ENCODE measurements at places on chromosomes 12 and 14. TPM values are rescaled to one million over a fixed set of nuclear protein-coding genes. Genes with fewer than 3 reads are reported as not detected.

DNA sequence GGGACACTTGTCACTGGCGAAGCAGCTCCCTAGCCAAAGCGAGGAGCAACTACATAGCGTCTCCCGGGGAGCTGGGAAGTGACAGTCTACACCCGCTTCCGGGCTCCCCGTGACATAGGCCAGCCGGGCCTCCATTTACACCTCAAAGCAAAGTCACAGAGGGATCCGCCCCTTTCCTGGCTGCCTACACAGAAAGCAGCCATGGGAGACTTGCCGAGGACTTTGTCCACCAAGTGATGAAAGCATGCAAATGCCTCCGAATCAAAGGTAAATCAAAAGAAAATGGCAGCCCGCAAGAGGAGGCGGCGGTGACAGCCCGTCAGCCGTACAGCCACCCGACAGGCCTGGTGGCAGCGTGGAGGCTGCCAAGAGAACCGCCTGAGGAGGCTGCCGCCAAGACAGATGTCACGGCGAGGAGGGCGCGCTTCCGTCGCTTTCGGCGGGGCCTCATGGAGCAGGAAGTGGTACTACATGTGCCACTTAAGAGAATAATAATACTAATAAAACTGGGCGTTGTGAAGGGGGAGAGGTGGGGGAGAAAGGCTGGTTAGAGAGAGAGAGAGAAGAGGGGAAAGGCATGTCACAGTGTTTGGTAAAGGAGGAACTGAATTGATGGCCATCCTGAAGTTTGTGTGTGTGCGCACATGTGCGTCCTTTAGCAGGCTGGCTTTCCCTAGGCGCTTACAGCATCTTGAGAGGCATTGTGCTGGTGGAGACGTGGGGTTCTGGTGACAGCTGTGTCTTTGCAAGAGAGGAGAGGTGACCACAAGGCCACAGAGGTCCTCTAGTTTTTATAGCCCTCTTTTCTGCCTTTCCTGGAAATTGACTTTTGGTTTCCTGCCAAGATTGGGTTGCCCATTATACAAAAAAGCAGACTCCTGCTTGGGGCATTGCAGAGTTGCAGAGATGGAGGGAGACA, 661.7 kb downstream of the VRK1 start:
- DNase-seq = no peak

DNA sequence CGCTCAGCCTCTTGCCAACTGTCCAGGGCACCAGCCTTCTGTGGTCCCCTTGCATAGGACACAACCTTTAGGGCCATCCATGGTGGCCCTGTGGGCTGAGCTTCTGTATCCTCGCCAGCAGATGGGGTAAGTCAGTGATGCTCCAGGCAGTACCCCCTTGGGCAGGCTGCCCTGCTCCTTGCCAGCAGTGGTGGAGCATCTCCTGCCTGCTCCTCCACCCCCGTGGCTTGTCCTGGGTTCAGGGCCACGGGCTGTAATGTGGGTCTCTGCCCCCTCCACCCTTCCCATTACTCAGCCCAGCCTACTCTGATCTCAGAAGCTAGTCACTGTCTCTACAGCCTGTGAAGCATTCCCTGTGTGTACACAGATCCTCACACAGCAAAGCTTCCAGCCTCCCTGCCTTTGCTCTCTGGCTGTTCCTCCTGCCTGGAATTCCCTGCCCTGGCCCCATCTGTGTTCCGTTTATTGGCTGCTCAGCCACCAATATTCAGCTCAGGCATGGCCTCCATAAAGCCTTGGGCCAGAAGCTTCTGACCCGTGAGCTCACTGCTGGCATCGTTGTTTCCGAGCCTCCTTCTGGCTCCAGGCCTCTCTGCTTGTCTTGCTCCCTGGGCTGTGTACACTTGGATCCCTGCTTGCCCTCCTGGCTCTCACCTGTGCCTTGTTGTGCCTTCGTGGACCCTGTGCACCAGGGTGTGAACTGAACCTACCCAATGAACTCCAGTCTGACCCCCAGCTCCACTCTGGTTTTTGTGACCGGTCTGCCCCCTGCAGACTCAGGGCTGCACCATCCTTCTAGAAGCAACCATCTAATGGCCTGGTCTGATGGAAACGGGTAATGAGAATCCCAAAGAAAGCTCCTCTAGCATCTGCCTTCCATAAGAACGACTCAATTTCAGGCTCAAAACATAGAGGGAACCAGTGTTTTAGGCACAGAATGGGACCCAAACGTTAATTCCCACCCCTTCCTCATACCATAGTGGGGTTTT, 177.0 kb upstream of the PRMT8 start:
- no peak for DNase-seq

DNA sequence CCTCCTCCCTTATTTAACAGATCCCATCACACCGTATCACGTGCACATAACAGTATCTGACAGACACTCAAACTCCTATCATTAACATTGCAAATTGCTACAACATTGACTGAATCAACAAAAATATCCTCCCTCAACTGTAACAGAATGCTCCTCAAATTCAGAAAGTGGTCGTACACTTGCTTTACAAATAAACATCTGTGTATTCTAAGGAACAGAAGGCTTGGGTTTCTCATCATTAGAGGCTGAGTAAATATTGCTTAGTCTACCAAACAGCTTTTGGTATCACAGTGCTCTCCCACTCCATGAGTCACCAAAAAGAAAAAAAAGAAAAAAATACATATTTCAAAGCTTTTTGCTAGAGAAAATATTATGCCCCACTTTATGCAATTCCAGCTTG, 23.9 kb downstream of the FERMT2 start:
- no peak for DNase-seq

- DNase-seq = no peak
These were observed 824 bp downstream of the OAS1 start for GRCh38 chr12:112907415-112908157.

DNA sequence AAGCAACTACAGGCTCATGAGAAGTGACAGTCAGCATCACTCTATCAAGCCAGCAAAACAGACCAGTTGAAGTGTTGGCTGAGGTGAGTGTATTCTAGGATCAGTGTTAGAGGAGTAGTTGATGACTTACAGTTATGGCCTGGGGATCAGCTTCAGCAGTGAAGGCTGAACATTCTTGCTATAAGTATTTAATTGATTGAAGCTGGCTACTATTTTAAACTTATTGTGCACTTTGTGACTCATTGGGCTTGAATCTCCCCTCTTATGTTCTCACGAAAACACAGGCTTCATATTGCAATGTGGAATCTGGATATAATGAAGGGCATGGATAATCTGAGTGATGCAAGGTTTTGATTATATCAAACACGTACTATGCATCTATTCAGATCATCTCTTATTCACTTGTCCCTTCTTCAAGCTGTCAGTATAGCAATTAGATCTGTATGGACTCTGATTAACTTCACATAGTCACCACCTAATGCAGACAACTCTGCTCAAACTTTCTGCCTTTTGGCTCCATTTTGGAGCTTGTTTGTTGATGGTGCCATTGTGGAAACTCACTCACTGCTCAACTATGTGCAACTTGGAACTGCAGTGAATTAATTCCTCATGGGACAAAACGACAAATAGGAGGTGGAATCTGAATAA, 309.2 kb downstream of the SLC16A7 start:
- DNase-seq = no peak

- no peak for DNase-seq
These were observed 3.9 kb downstream of the TSPAN9 start for GRCh38 chr12:3081091-3081490.

GNB3 gene
- 0.94 TPM for total RNA-seq

GRCh38 chr12:11133816-11134215, 628 bp downstream of the TAS2R30 start:
- DNase-seq = no peak

GRCh38 chr12:88764781-88765480, 184.7 kb upstream of the KITLG start:
- no peak for DNase-seq

GRCh38 chr12:5582018-5582417, 150.1 kb downstream of the NTF3 start:
- DNase-seq = no peak

ARHGEF25 gene
- 49.4 TPM for total RNA-seq

ACOT6 gene
- total RNA-seq = not detected

UTP20 gene
- 19.7 TPM for total RNA-seq

GRCh38 chr14:63966407-63966806, 113.6 kb downstream of the SYNE2 start:
- no peak for DNase-seq

DNA sequence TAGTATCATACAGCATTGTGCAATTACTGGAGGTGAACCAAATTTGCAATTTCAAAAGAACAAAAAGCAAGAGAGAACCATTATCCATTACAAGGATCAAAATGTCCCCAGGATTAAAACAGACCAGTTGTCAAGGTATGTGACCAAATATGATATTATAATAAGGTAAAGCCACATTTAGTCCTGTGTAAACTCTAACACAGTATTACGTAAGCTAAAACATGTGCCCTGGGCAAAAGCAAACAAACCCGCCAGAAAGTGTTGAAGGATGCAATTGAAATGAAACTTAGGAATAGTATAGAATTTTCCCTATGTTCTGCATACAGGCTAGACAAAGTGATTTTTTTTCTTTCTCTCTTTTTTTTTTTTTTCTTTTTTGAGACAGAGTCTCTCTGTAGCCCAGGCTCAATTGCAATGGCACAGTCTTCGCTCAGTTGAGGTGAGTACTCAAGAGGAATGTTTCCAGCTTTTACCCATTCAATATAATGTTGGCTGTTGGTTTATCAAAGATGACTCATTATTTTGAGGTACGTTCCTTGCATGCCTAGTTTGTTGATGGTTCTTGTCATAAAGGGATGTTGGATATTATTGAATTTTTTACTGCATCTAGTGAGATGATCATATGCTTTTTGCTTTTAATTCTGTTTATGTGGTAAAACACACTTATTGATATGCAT, 137.1 kb upstream of the FOXG1 start:
- DNase-seq = no peak

DNA sequence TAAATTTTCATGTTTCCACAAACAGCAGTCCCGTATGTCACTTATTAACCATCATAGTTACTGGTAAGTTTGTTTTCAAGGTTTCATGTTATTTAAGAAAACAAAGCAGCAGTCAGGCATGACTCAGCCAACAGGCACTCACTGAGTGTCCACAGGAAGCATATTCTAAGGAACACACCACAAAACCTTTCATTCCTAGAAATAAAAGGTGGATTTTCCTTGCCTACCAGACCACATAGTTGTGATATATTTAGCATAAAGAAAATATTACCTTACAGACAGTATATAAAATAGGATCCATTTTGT, 143.3 kb upstream of the AVPR1A start:
- DNase-seq = no peak

DNA sequence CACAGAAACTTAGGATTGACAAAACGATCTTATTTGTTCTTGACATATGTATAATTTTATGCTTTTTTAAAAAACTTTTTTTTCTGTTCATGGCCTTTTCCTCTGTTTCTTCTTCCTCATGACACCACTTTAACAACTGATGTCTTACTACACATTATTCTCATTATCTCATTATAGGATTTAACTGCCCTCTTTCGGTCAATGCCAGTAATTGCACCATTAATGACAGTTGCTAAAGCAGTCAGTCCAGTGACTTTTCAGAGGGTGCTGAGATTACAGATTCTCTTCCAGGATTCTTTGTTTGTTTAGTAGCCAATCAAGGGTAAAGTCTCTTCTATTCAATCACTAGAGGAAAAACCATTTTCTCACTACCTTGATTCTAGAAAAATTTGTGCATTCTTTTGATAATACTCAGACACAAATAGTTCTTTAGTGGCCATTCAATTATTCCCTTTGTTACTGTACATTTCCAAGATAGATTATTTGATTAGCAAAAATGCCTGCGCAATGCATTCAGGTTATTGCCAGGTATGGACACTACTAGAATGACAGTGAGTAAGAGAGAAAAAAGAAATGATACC, 50.1 kb downstream of the KLRG1 start:
- no peak for DNase-seq

- DNase-seq = no peak
These were observed 448 bp downstream of the TSPAN9 start for GRCh38 chr12:3077572-3078081.

- no peak for DNase-seq
These were observed 95.8 kb downstream of the TMTC3 start for GRCh38 chr12:88237954-88238353.

DNA sequence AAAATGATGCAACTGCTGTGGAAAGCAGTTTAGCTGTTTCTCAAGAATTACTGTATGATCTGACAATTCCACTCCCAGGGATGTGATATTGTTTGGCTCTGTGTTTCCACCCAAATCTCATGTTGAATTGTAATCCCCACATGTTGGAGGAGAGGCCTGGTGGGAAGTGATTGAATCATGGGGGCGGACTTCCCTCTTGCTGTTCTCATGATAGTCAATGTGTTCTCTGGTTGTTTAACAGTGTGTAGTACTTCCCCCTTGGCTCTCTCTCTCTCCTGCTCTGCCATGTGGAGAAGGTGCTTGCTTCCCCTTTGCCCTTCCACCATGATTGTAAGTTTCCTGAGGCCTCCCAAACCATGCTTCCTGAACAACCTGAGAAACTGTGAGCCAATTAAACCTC, 93.4 kb upstream of the CPM start:
- DNase-seq = no peak

SERPINA9 gene
- total RNA-seq = not detected

DNA sequence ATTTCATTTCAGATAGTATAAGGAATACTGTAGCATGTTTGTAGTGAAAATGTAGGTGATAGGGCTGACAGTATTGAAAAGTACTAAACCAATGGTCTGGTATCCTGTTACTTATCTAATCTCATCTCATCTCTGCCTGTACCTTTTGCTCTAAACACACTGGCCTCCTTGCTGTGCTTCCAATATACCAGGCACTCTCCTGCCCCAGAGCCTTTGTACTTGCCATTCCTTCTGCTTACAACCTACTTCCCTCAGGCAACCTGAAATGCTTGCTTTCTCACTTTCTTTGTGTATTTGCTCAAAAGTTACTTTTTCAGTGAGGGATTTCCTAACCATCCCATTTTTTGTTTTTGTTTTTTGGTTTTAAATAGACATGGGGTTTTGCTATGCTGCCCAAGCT, 101.9 kb downstream of the PAPLN start:
- DNase-seq = no peak

DNA sequence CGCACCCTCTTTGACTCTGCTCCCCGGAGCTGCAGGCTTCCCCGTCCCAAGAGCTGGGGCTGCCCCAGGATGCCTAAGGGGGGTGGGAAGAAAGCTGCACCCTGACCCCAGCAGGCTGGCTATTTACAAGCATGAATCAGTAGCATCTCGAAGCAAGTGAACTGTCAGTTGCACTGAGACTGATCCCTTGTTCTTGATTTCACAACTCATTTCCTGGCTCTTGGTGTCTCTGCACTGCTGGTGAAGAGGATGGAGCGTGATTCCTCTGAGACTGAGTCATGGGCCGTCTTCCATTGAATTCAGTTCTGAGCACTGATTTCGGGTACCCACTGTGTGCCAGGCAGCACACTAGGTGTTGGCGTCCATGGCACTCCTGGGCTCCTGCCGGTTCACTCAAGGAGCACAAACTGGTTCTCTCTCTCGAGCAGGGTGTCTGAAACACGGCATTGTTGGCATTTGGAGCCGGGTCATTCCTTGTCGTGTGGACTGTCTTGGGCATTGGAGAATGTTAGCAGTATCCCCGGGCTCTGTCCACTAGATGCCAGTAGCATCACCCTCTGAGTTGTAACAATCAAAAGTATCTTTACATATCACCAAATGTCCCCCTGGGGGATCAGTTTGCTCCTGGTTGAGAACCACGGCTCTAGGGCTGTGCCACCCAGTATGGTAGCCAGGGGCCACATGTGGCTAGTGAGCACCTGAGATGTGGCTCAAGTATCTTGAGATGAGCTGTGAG, 86.9 kb downstream of the RIN3 start:
- no peak for DNase-seq

GRCh38 chr14:54369343-54369742, 27.5 kb upstream of the CDKN3 start:
- DNase-seq = no peak

GRCh38 chr12:122004633-122005071, 17.0 kb upstream of the BCL7A start:
- no peak for DNase-seq

IL31 gene
- not detected for total RNA-seq

TCP11L2 gene
- total RNA-seq = 39.8 TPM

All from occipital lobe (tissue), 3 donors.